RKO (cell line): ENCODE measurements at places on chromosomes 7 and 10.
A peak's percentile ranks its signal among the peaks of the same experiment; 100 is the strongest.

DNA sequence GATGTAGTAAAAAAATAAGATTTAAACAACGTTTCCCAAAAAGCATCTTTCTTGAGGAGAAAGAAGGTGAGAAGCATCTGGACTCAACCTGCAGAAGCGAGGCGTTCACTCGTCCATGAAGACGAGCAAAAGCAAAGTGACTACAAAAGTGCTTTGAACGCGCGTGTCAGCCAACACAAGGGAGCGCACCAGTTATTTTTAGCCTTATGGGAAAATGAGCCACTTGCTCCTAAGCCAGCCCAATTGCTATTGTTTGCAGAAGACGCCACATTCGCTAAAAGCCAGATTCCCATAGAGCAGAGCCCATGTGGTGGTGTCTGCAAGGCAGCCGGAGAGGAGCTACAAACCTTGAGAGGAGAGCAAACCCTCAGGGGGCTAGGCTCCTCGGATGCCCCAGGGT lies 122.5 kb downstream of the FAM53B start:
- no peak for DNase-seq

GRCh38 chr7:3162289-3162688 lies 118.6 kb upstream of the CARD11 start:
- no peak for DNase-seq

- no peak for DNase-seq
These were observed 29.0 kb downstream of the GCC1 start for GRCh38 chr7:127556404-127556803.

- no peak for DNase-seq
These were observed 73.0 kb upstream of the LRRC18 start for GRCh38 chr10:49012603-49013002.

DNA sequence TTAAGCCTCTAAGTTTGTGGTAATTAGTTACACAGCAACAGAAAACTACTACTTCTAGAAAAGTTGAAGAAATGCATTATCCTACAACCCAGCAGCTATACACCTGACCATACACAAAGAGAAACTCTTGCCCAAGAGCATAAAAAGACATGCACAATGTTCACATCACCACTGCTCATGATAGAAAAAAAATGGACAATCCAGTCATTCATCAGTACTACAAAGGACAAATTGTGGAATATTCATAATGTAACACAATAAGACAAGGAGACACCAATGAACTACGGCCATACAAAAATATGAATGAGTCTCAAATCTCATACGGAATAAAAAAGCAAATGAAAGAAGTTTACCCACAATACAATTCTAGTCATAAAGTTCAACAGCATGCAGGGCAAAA lies 87.4 kb downstream of the ZFAND4 start:
- DNase-seq, result no peak

DNA sequence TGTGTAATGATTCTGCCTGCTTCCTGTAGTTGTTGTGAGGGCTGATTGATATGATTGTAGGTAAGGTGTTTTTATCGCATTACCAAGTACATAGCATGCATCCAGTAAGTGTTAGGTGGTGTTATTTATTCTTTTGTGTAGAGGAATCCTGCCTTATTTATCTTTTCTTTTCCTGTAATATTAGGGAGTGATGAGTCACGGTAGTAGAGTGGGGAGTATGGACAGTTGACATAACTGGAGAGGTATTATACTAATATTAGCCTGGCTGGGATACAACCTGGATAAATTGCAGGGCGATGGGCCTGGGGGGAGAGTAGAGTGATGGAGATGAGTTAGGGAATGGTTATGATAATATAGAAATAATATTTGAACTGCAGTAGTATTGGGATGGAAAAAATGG lies 9.8 kb downstream of the SDK1 start:
- DNase-seq, result no peak

DNA sequence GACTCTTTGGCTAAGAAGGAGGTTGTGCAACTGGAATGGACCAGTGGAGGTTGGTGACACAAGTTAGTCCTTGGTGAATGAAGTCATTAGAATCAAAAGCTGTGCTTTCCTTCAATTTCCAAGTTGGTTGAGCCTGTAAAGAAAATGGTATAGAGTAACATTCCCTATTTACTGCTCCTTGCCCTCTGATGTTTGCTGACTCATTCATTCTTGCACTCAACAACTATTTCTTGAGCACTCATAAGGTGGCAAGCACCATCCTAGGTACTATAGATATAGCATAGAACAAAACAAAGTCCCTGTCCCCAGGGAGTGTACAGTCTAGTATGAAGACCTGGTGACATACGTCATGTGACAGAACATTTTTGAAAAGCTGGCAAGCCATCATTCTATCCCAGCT lies 118.9 kb upstream of the CCDC6 start:
- DNase-seq, result no peak

- DNase-seq, result no peak
These were observed 497.6 kb upstream of the PHF14 start for GRCh38 chr7:10475940-10476641.

DNA sequence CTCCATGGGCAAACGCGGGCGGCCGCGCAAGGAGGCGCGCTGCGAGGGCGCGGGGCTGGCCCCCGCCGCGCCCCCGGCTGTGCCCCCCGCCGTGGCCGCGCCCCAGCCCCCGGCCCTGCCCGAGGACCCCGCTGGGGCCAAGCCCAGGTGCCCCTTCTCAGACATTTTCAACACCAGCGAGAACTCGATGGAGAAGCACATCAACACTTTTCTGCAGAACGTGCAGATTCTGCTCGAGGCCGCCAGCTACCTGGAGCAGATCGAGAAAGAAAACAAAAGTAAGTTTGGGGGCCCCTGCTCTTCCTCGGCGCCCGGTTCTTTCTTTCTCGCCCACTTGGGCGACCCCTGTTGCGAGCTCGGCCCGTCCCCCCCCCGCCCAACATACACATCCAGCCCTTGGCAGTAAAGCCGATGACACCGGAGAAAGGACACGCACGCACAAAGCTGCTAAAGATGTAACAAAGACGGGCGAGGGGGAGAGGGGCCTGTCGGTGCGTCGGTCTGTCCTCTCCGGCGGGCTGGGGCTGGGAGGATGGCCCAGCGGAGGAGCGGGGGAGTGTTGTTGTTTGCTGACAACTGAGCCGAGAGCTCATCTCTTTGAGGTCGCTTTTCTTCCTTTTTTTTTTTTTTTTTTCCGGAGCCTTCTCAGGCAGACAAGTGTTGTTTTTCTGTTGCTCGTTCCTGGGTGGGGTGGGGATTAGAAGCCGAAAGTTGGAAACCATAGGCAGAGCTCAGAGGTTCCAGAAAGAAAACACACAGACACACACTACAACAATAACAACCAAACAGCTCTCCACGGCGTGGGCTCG lies 604 bp downstream of the MXI1 start:
- DNase-seq, result peak; percentile 57

GRCh38 chr10:60352105-60352504 lies 37.6 kb downstream of the ANK3 start:
- DNase-seq, result no peak

DNA sequence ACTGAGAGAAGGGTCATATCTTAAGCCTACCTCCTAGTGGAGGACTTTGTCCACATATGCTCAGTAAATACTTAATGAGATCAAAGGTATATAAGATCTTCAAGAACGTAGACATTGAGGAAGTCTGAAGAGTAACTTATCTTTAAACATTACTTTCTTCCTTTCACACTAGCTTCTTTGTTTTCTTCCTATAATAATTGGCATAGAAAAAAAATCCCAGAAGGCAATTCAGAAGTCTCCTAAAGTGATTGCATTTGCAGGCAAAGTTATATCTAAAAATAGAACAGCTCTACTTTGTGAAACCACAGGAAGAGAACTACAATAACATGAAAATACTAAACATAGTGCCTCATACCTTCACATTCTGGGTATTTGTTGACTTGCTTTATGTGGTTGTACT lies 150.4 kb downstream of the PPP1R3A start:
- no peak for DNase-seq

DNA sequence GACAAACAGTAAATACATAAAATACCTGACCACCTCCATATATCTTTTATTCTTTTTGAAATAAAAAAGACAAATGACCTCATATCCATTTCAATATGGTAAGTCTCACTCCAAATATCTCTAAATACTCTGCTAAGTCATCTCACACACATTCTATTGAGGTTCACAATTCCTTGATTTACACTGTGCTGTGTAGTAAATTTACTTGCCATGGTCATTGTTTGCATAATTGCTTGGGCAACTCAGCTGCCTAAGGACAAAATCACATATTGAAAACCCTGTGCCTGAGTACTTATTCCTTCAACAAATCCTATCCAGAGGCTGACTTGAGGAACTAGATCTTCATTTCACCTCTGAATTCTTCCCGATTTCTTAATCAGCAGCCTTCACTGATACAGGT lies 176.4 kb downstream of the THSD7A start:
- no peak for DNase-seq

DNA sequence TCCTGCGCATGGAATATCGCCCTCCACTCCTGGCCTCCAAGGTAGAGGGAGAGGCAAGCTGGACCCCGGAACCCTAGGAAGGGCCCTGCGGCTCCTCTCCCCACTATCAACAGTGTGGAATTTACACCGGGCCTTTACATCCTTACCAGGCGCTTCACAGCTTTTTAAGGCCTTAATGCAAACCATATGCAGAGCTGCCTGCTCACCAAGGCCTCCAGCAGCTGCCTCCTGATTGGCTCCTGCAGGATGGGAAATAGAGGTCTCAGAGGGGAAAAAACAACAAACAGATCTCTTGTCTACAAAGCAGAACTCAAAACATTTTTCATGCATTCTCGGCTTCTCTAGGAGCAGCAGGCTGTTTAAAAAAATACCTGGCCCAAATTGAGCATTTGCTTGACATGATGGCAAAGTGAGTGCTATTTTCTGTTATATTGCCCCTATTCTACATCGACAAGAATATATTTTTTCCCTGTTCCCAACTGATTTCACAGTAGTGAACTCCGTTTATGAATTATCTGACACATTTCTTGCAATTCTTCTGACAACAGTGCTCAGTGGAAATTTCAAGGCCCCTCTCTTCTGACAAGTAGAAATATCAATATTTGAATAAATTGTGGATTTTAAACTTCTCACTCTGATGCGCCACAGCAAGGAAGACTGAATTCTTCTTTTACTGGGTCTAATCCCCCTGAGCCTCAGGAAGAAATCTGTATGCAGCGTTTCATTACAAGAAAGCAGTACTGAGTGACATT lies 51.7 kb downstream of the EBF3 start:
- DNase-seq, result no peak

- no peak for DNase-seq
These were observed 75.0 kb downstream of the NKX6-2 start for GRCh38 chr10:132710746-132711612.

DNA sequence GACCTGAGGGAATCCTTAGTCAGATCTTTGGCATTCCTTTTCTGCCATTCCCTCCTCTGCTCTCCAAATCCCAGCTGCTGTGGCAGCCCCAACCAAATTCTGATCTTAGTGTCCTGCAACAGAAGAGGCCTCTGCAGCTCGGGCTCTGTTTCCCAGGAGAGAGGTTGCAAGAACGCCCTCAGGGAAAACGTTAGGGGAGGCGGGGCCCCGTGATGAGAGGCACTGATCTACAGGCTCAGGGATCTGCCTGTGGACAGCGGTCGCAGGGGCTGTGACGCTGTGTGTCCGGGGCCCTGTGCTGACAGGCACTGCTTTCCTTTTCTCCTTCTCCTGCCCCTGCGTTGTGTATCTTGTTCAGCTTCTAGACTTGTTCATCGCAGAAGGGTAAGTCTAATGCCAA lies 57.3 kb upstream of the DPYSL4 start:
- DNase-seq, result no peak

- DNase-seq, result no peak
These were observed 90.8 kb downstream of the EGFR start for GRCh38 chr7:55109404-55110167.

DNA sequence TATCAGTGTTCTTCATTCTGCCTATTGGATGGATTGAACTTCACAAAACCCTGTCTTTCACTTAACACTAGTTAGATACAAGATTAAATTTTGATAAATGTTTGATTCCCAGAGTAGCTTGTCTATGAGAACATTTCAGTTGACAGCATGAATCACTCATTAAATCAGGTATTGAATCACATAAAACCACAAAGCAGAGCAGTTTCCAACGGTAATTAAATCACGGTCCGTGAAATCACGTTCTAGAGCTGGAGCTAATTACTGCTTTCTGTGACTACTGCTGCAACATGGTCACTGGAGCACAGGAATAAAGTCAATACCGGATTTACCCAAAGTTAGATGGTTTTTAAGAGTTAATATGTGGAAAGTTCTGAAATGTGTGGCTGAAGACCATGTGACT lies 257.8 kb upstream of the PCDH15 start:
- no peak for DNase-seq

GRCh38 chr7:48872548-48872947 lies 51.8 kb upstream of the CDC14C start:
- DNase-seq, result no peak

DNA sequence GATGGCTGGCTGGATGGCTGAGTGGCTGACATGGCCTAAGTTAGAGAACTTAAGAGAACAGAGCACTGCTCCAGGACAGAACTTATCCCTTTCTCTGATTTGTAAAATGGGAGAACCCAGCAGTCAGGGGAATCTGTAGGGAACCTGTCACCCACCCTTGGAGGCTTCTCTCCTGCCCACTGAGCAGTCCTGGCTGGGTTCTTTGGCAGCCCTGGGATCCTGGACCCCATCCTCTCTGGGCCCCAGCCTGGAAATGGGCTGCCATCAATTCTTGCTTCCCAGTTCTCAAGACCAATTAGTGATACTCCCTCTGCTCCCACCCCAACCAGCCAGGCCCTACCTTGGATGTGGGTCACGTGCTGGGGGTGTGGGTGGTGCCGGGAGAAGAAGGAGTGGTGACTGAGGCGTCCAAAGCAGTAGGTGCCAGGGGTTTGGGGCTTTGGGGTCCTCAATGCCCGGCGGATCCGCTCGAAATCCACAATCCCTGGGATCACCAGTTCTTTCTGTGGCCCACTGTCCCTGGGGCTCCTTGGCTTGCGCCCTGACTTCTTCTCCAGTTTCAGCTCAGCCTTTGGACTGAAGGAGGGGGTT lies 3.6 kb downstream of the TBATA start:
- DNase-seq, result no peak

- no peak for DNase-seq
These were observed 67.9 kb downstream of the CABCOCO1 start for GRCh38 chr10:61730671-61731070.

DNA sequence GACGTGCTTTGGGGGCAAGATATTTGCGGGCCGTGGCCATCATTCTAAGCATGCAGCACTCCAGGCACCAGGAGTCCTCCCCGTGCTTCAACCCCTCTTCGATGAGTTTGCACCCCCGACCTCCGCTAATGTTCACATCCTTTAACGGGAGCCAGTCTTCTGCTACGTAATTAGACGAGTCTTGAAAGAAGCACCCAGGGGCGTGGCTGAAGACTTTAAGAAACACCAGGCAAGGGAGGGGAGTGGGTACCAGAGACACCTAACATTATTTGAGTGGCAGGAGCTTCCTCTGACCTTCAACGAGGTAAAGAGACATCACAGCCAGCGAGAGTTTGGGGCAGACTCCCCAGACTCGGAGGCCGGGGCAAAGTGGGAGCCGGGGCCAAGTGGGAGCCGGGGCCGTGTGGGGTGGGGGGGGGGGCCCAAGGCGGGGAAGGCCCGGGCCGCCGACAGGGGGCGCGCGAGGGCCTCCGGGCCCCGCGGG lies 31.1 kb upstream of the TOMM7 start:
- peak; percentile 30 for DNase-seq
